ENCODE measurements at places on chromosomes 12 and 14.

- DNase-seq: no peak
Measured at GRCh38 chr12:108765289-108765764, 34.0 kb upstream of the CORO1C start.

GRCh38 chr12:19506497-19506896, 67.2 kb downstream of the AEBP2 start:
- no peak for DNase-seq

GRCh38 chr14:69673104-69673503, 61.7 kb downstream of the SUSD6 start:
- no peak for DNase-seq

GRCh38 chr14:50099335-50099734, 17.0 kb downstream of the VCPKMT start:
- DNase-seq: no peak

DNA sequence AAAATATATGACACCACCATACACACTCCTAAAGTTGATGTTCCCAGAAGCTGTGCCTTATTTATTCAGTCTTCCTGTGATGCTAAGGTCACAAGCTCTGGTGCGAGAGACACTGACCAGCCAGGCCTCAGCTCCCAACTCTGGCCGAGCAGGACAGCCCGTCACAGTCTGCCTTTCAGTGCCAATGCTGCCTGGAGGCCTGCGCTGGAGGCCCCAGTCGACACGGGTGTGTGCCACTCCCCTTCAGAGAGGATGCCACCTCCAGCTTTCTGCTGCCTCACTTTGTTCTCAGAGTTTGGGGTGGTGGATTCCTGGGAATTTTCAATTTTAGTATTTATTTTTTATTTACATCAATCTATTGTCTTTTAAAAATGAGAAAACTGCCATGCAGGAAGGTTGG, 7.3 kb upstream of the PAPLN start:
- no peak for DNase-seq

GRCh38 chr14:103897075-103897947, 30.9 kb upstream of the TDRD9 start:
- no peak for DNase-seq
